ENCODE measurements at places on chromosomes 1 and 21.

GRCh38 chr1:198664068-198664788 is 25.4 kb downstream of the PTPRC start:
- no peak for DNase-seq

DNA sequence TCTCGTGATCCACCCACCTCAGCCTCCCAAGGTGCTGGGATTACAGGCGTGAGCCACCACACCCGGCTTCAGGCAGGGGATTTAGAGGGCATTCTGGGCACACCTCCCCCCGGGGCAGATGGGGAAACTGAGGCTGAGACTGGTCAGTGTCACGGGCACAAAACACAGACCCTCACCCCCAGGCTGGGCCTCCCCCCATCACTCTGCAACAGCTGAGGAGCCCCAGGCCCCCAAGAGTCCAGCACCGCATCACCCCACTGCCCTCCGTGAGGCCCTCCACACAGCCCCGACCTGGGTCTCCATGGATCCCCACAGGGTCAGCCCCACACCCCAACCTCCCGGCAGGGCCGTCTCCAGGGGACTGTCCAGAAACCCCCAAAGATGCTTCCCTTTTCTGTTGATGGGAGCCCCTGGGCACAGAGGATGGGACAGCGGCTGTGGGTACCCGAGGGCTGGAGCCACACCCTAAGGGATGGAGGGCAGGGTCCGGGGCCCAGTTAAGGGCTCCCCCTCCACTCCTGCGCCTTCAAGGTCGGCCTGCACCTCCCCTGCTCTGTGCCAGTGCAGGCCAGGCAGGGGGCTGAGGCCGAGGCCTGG is 11.0 kb downstream of the TNFRSF14 start:
- DNase-seq: no peak

- no peak for DNase-seq
These were observed 227 bp downstream of the NBL1 start for GRCh38 chr1:19644395-19644680.

GRCh38 chr21:38244885-38245869 is 11.6 kb upstream of the KCNJ15 start:
- no peak for DNase-seq

- no peak for DNase-seq
These were observed 776 bp downstream of the KDM1A start for GRCh38 chr1:23019863-23020625.

DNA sequence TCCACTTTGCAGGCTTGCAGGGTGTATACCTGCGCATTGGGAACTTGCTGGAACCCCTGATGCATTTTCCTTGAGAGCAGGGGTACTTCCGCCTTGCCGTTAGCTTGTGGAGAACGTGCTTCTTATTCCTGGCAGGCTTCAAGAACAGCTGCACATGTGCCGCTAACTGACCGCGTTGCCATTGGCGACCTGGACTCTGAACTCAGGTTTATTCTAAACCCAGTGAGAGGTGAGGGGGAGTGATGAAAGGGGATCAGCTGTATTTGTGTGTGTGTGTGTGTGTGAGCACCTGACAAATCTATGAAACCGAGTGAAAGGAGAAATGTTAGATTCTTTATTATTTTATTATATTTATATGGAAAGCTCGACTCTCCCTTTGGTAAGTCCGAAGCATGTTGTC is 128.6 kb downstream of the HUNK start:
- DNase-seq: no peak

GRCh38 chr1:40887012-40887378 is 24.8 kb upstream of the CITED4 start:
- DNase-seq: no peak

- DNase-seq: no peak
These were observed 28.2 kb downstream of the VCAM1 start for GRCh38 chr1:100747771-100748170.

DNA sequence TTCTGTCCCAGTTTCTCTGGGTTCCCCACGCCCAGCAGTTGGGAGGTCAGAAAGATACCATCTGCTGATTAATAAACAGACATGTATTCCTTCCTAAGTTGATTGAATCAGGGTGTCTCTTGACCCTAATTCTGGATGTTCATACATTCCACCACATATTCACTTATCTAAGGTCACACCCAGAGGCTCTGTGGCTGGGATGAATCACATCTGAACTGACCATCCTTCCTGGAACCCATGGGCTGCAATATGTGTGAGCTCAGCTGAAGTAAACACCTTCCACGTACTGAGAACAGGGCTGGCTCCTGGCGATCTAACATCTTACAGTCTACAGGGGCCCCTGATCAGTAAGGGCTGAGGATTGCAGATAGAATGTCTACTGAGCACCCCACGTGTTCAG is 20.5 kb upstream of the TRABD2B start:
- no peak for DNase-seq

DNA sequence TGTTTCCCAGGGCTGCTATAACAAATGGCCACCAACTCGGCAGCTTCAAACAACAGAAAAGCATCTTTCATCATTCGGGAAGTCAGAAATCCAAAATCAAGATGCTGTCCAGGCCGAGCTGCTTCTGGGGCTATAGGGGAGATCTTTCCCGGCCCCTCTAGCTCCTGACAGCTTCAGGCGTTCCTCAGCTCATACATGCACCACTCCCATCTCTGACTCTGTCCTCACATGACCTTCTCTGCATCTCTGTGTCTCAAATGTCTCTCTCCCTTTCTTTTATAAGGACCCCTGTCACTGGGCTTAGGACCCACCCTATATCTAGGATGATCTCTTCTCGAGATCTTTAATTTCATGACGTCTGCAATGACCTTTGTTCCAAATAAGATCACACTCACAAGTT is 13.8 kb upstream of the NPPB start:
- no peak for DNase-seq

DNA sequence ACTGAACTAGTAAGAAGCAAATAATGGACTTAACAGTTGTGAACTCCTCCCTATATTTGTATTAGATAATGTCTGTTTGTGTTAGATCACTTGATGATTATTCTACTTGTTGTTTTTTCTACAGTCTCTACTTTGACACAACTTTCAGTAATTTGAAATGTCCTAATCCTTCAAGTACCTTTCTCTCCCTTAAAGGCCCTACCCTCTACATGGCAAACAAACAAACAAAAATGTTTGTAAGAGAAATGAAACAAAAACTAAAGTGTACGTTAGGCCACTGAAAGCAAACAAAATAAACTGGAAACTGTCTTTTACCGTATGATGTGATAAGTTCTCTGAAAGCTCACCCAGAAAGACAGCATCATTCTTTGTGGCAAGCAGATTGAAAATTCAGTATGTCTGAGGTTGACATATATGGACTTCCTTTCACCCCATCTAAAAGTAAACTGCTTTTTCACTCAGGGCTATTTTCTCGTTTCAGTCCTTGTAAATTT is 255.9 kb upstream of the SNX7 start:
- DNase-seq: no peak

DNA sequence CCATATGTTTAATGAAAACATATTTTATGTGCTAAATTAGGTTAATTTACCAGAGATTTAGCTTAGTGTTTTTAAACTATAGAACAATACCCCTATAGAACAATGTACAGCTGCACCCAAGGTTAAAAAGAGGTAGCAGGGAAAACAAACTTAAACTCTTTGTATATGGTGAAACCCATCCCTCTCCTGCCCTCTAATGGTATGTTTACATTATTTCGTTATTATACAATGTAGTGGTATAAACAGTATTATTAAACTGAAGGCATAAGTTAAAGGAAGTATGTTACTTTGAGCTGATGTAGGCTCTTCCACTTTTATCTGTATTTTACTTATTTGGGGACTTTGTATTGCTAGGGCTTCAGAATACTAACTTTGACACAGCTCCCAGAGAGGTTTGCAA is 16.7 kb upstream of the ZYG11A start:
- peak; percentile 42 for DNase-seq

GRCh38 chr1:37137601-37138000 is 103.3 kb upstream of the GRIK3 start:
- DNase-seq: no peak

- peak; percentile 45 for DNase-seq
These were observed 3.8 kb upstream of the SELENON start for GRCh38 chr1:25795946-25796810.

GRCh38 chr1:87368907-87369306 is 40.2 kb downstream of the LMO4 start:
- no peak for DNase-seq

Data from NCI-H1694 (cell line).